ENCODE measurements at places on chromosomes 2 and 18. TPM values are rescaled to one million over a fixed set of nuclear protein-coding genes. Genes with fewer than 3 reads are reported as not detected.

DNA sequence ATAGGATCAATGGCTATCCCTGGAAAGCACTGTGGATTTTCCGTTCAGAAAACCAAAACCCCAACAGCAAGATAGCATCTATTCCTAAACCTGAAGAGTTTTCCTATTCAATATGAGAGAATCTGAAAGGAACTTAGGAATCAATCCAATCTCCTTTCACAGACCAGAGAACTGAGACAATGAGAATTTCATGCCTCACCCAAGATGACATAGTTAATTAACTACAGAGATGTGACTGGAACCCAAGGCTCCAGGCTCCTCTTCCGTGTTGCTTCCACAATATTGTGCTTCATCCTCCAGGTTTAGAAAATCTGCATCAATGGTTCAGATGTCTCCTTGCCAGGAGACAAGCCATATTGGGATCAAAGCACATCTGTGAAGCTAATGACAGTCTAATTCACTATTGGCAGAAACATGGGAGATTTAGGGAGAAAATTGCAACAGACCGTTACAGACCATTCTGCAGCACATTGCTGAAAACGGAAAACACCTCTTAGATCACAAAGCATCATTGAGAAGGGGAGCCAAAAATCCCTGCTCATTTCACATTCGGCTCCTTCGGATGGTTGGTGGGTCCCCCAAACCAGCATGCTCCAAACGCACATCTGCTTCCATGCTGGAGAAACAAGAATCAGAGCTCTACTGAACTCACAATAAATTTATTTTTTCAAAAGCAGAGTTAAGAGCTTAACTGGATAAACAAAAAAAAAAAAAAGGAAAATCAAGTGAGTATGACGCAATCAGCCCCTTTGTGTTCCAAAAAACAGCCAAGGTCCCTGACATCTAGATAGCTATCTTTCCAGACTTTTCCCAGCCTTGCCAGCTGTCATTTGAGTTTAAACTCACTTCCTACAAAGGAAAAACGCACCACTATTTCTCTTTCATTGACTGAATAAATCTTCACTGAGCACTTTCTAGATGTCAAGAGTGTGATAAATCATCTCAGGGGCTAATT lies 290.3 kb downstream of the C1D start:
- DNase-seq: peak; percentile 45

GRP gene
- polyA plus RNA-seq: not detected

CROCC2 gene
- 0.09 TPM for polyA plus RNA-seq

DNA sequence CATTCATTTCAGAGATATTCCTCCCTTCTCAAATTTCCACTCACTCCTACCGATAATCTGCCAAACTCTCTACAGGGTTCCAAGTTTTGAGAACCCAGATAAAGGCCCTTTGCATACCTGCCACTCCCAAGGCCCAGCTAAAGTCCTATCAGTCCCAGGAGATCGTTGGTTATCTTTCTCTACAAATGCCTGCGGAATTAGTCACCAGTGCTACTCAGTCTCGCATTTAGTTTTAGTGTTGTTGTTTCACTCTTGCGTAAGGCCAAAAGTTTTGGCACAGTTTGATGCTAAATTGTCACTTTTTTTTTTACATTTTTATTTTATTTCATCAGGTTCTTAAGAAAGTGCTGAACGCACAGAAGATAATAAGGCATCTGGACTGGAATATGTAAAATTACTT lies 29.2 kb upstream of the SETBP1 start:
- no peak for DNase-seq

DNA sequence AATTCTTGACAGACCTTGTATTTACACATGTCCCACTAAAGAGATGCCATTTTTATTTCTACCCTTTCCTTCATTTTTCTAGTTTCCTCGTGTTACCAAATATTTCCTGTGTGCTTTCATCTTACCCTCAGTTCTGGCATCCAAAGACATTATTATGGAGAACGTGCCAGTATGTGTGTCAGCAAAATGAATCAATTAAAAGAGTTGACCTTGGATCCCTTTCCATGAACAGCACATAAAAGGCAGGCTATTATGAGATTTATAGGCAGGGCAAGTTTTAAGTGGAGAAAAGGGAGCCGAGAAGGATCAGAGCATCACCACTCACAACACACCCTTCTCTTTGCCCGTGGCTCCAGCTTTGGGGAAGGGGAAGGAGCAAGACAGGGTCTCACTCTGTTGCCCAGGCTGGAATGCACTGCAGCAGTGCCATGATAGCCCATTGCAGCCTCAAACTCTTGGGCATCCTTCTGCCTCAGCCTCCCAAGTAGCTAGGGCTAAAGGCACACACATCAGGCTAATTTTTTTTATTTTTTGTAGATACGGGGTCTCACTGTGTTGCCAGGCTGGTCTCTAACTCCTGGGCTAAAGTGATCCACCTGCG lies 149.9 kb downstream of the GFPT1 start:
- no peak for DNase-seq

GRCh38 chr2:32212295-32212694 lies 46.6 kb downstream of the SLC30A6 start:
- no peak for DNase-seq

- DNase-seq: no peak
Measured at GRCh38 chr2:130334026-130334425, 8.7 kb upstream of the IMP4 start.

- no peak for DNase-seq
Measured at GRCh38 chr2:207697411-207697810, 14.0 kb upstream of the CCNYL1 start.

- no peak for DNase-seq
Measured at GRCh38 chr2:189569295-189569910, 11.2 kb downstream of the SLC40A1 start.

- no peak for DNase-seq
Measured at GRCh38 chr2:98704499-98705332, 26.2 kb downstream of the MGAT4A start.

REG3G gene
- not detected for polyA plus RNA-seq

RAD51AP2 gene
- 0.21 TPM for polyA plus RNA-seq

- no peak for DNase-seq
Measured at GRCh38 chr2:4725618-4726017, 966.6 kb upstream of the SOX11 start.

- no peak for DNase-seq
Measured at GRCh38 chr2:28128281-28128950, 237.9 kb downstream of the BABAM2 start.

LRATD1 gene
- 38.4 TPM for polyA plus RNA-seq

DNA sequence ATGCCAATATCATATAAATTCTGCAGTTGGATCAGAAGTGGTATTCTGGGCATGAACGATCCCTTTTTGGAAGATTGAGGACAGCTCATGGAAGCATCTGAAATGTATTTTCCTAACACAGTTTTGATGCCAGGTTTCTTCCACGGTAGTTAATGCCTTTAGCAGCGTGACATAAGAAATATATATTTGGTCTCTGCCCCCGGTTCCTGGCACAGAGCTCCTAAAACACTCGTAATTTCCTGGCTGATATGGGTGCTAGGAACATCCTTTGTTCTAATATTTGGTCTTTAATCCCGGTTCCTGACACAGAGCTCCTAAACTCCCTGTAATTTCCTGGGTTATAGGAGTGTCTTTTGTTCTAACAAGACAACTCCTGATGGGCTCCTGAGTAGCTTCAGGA lies 8.2 kb upstream of the CABLES1 start:
- DNase-seq: no peak

DNA sequence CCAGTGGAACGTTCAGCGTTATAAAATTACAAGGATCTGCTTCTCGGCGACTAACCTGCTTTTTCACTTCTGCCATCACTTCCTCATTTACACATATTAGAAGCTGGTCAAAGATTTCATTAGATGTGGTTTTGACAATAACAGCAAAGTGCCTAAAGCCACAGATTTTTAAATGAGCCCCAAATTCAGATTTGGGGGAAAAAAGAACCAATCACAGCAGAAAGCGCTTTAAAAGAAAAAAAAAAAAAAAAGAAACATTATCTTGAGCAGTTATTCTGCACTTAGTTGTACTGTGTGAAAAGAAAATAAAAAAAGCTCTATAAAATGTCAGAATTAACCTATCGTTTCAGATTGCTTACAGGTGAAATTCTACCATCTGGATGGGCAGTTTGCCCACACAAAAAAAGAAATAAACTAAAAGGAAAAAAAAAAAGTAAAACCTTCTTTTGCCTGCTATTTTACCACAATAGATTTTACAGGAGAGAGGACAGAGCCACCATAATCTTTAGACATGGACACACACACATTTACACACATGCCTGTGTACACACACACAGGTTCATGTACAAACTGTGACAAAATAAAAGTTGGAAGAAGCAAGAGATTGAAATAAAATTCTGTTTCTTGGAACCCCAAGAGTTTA lies 167.2 kb downstream of the TCF4 start:
- no peak for DNase-seq

GRCh38 chr2:27844821-27845255 lies 45.3 kb downstream of the RBKS start:
- no peak for DNase-seq

DNA sequence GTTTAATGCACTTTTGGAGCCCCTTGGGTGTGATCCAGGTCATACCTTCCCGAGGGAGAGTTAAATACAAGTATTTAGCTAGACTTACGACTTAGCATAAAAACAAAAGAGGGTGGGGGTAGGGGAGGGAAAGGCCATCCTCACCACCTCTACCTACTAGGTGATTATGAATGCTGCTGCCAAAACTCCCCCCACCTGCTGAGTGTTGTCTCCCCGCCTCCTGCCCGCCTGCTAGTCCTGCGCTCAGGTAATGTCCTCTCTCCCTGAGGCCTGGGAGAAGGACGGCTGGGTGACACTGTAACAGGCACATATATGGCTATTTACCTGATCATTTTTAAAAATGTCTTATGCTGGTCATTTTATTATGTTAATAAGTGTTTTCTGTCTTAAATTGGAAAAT lies 3.0 kb upstream of the NCKAP5 start:
- DNase-seq: no peak

POTEJ gene
- polyA plus RNA-seq: not detected

GRCh38 chr18:65049586-65049985 lies 701.2 kb upstream of the CDH7 start:
- DNase-seq: no peak

DNA sequence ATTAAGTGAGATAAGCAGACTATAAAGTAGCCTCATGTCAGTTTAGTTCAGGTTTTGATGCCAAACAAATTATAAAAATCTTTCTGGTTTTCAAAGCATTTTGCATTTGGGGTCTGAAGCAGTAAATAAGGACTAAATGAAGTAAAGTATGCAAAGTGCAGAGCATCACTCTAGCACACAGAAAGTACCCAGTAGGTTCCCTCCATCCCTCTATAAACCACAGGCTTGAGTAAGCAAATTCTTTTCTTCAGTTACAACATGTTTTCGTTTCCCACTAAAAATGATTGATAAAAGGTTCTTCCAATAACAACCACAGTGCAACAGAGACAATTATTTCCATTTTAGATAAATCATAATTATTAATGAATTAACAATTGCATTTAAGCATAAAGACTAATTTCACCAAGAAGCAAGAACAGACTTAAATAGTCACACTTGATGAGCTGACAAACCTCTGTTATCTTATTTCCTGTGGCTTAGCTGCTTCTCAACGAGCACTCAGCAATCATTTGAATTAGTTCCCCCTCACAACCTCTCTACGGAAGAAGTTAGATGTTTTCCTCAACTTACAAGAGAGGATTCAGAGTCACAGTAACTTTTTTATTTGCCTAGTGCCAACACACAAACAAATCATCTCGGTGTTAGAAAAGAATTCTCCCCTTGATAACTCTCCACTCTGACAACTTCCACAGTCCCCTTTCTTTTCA lies 249.8 kb downstream of the NBAS start:
- no peak for DNase-seq

- no peak for DNase-seq
Measured at GRCh38 chr2:17791121-17791816, 25.0 kb upstream of the MSGN1 start.

DNA sequence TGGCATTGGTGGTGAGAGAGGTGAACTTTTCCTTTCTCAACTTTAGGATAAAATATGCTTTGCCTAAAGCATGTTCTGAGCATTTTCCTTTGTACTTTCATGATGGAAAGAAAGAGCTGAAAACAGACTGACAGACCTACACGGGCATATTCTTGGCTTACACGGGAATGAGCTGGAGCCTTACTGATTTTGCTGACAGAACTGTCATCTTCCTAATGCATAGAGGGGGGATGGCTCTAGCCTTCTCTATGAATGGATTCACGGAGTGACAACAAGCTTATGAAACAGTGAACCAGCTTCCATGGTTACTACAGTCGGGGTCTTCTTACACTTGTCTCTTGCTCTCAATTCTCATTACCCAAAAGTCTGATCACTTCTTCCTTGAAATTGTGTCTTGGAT lies 32.2 kb downstream of the FSHR start:
- DNase-seq: no peak

DNA sequence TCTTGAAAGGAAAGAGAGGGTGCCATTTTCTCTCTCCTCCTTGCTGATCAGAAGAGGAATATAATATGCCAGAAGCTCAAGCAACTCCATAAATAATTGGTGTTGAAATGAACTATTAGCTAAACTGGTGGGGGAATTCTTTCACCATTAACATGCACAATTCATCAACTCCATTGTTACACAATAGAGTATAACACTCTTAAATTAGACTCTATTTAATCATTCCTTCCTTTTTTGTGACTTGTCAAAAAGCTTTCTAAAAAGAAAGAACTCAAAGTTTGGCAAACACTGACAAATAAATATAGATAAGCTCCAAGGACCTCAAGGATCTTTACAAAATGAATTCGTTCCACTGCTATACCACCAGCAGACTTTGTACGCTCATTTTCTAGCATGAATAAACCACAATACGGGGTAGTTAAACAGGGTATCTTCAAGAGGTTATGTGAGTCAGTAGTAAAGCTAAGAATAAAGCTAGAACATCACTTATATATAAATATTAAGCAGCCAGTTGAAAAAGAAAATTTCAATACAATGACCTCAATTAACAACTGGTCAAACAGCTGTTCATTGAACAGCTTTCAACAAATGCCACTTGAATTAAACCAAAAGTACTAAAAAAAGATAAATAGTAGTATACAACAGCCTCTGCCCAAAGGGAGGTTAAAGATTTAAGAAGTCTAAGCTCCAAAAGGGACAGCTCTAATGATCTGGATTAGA lies 6.4 kb downstream of the TRAK2 start:
- no peak for DNase-seq

NAB1 gene
- 75.2 TPM for polyA plus RNA-seq

COLEC11 gene
- 0.72 TPM for polyA plus RNA-seq

DNA sequence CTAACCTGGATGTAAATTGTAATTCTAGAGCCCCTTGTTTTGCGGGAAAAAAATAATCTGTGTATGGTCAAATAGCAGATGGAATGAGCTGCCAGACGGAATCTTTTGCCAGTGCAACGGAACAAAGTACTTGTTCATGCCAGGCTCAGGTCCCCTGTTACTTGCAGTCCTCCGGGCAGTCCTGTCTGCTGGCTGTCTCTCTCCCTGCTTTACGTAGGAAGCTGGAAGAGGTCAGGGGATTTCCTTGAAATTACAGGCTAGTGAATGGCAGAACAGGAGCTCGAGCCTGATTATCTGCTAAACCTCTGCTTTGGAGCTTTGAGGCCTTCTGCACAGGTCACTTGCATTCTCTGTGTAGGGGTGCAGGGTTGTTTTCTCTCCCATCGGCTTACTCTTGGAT lies 54.8 kb downstream of the LRRFIP1 start:
- DNase-seq: no peak

Measured in left renal pelvis (tissue), 4 donors.